ENCODE measurements at places on chromosomes 13 and 19. TPM values are rescaled to one million over a fixed set of nuclear protein-coding genes. Genes with fewer than 3 reads are reported as not detected.
A peak's percentile ranks its signal among the peaks of the same experiment; 100 is the strongest.

DNA sequence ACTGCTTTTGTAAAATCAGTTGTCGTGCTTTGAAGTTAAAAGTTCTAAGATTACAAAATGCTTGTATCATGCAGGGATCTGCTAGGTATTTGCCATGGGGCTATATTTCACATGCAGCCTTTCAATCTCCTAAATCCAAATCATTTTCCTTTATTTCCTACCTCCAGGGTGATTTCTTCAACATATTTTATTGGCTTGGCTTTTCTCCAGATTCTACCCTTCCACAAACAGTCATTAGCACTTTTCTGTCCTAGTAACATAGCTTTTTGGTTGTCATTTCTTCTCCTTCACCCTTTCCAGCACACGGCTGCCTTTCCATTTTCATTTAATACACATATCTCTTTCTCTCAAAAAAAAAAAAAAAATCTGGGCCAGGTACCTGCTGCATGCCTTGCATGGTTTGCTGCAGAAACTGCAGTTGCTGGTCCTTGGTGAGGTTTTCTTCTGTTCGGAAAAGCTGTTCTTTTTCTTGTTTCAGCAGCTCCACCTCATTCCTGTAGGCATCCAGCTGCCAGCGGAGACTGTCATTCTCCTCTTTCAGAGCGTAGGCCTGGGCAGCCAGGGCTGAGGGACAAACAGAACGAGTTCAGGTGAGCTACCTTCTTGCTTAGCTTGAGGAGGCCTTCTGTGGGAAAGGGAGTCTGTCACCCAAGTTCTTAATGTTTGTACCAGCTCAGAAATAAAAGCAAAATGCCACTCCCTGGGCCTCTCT lies 274.7 kb downstream of the DNAJC15 start:
- no peak for DNase-seq

- DNase-seq, result no peak
Measured at GRCh38 chr19:16144216-16144581, 714 bp downstream of the HSH2D start.

ZNF738 gene
- 1.4 TPM for total RNA-seq

- DNase-seq, result peak; percentile 88
Measured at GRCh38 chr13:113448545-113448884, 4.8 kb downstream of the ADPRHL1 start.

DNA sequence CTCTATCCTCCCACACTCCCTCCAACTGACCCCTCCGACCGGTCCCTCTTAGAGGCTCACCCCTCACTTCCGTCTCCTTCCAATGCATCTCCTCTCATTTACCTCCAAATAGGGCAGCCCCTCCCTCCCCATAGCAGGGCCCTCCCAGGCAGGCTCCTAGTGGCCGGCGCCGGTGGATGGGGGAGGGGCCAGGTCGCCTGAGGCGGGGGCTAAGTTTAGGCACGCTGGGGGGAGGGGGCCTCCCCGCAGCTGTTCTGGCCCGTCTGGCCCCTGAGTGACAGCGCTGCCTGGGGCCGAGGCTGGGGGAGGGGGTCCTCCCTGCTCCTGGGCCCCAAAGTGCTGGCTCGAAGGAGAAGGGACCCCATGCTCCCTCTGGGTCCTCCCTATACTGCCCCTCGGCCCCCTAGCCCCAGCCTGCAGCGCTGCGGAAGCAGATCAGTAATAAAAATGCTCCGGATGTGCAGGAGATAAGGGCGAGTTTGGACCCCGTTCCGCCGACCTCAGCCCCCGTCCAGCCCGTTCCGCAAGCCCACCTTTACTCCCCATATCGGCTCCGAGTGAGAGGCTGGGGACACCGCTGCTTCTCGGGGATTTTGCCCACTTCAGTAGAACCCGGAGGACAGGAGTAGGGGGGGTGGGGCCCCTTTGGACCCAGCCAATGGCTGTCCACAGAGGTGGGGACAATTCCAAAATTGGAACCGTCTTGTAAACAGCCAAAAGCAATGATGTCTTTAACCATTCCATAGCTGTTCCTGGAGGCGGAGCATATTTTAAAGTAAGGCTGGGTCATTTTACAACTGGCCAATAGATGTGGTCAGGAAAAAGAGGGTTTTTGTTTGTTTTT lies 4.0 kb downstream of the RTN2 start:
- peak; percentile 76 for DNase-seq

- DNase-seq, result no peak
Measured at GRCh38 chr13:95083758-95084157, 217.5 kb downstream of the ABCC4 start.

DNA sequence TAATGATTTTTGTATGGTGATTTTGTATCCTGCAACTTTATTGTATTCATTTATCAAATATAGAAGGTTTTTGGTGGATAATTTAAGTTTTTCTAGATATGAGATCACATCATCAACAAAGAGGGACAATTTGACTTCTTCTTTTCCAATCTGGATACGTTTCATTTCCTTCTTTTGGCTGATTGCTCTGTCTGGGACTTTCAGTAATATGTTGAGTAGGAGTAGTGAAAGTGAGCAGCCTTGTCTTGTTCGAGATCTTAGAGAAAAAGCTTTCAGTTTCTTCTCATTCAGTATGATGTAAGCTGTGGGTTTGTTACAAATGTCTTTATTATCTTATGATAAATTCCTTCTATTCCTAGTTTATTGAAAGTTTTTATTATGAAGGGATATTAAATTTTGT lies 352.0 kb upstream of the DACH1 start:
- DNase-seq, result no peak

GRCh38 chr13:60583196-60583888 lies 186.3 kb downstream of the TDRD3 start:
- no peak for DNase-seq

EBI3 gene
- 0.92 TPM for total RNA-seq

GRCh38 chr19:2726160-2726855 lies 5.1 kb upstream of the DIRAS1 start:
- peak; percentile 15 for DNase-seq

LILRB4 gene
- 3.3 TPM for total RNA-seq

ZNF442 gene
- 3.5 TPM for total RNA-seq

GRCh38 chr13:98959291-98959690 lies 18.6 kb downstream of the DOCK9 start:
- DNase-seq, result no peak

CD70 gene
- not detected for total RNA-seq

- no peak for DNase-seq
Measured at GRCh38 chr13:60797112-60797511, 400.1 kb downstream of the TDRD3 start.

GRK1 gene
- total RNA-seq, result 0.42 TPM

DNA sequence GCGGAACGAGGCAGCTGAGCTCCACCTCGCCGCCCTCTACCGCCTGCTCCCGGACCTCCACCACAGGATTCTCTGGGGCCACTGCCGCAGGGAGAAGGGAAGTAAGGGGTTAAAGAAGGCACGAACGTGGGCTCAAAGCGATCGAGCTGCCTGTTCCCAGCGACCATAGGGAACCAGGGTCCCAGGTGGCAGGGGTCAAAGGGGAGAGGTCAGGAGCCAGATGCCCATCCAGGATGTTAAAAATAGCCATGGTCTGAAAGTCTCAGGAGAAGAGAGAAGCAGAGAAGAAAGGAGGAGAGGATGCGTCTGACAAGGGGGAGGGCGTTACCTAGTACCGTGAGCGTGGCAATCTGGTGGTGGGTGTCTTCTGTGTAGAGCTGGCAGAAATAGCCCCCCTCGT lies 7.4 kb upstream of the ZNF428 start:
- no peak for DNase-seq

DNA sequence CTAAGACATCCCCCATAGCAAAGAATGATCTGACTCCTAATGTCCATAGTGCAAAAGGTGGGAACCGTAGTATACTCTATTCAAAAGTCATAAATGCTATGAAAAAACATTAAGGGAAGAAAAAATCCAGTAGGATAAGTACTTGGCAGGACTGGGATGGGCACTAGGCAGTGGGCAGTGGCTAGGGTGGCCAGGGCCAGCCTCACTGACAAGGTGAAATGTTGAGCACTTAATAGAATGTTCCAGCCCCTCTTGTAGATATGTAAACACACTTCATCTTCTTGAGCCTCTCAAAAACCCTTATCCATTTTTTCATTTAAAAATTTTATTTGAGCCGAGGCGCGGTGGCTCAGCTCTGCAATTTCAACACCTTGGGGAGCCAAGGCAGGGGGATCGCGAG lies 1.5 kb upstream of the CLEC4G start:
- no peak for DNase-seq

PSG4 gene
- not detected for total RNA-seq

ZNF358 gene
- 101 TPM for total RNA-seq

GRCh38 chr13:101499406-101499805 lies 46.9 kb downstream of the ITGBL1 start:
- no peak for DNase-seq

- DNase-seq, result no peak
Measured at GRCh38 chr19:493391-494170, 2.7 kb upstream of the MADCAM1 start.

DNA sequence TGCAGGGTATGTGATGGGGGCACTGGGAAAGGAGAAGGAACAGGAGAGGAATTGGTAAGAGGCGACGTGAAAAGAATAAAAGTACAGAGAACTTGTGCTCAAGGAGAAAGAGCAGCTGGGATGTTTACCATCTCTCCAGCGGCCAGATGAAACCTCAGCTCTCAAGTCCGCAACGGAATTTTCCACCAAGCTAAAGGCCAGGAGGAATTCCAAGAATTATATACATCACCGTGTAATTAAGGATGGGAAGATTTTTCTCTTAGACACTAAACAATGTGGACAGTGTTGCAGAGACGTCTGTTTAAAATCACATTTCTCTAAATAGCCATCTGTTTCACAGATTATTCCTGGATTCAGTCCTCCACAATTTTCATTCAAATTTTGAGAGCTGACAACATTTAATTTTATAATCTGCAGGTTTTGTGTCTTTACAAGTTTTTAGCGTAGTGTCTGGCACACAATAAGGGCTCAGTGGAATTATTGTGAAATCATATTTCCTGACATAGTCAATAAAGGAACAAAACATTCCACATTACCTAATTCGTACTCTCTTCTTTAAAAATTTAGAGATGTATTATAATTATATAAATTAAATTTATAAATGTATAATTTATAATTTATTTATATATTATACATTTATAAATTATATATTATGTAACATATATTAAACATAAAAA lies 23.0 kb upstream of the USP29 start:
- DNase-seq, result no peak

CYP4F2 gene
- total RNA-seq, result not detected

GRCh38 chr13:72144636-72145035 lies 277.6 kb upstream of the DACH1 start:
- DNase-seq, result no peak

GRCh38 chr13:71727042-71727441 lies 140.0 kb downstream of the DACH1 start:
- no peak for DNase-seq

Measured in left ventricle myocardium superior (tissue), 1 donor.